ENCODE measurements at places on chromosomes 3 and 15.

GRCh38 chr3:50674349-50675178, at the start of gene DOCK3:
Gene DOCK3 (plus strand): TSS chr3:50674927. CDS start chr3:50675264, 337 bp downstream.
- DNase-seq = peak; percentile 50

GRCh38 chr3:13023235-13023970, 49.8 kb downstream of the IQSEC1 start:
- peak; percentile 36 for DNase-seq

DNA sequence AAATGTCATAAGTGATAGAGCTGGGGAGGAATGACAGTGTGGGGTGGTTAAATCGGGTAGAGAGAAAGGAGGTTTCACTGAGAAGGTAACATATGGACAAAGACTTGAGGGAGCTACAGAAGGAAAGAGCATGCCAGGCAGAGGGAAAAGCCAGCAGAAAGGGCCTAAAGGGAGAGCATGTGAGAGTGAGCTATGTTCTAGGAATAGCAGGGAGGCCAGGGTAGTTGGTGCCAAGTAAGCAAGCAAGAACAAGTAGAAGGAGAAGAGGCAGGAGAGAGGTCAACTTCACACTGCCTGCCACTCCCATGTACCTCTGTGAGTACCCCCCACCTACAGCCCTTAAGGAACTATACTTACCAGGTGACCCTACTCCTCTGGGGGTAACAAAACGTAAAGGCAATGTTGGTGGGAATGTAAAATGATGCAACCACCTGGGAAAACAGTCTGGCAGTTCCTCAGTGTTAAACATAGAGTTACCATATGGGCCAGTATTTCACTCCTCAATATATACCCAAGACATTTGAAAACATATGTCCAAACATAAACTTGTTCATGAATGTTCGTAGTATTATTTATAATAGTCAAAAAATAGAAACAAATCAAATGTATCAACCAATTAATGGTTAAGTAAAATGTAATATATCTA, 67.6 kb downstream of the SFMBT1 start:
- peak; percentile 32 for DNase-seq

DNA sequence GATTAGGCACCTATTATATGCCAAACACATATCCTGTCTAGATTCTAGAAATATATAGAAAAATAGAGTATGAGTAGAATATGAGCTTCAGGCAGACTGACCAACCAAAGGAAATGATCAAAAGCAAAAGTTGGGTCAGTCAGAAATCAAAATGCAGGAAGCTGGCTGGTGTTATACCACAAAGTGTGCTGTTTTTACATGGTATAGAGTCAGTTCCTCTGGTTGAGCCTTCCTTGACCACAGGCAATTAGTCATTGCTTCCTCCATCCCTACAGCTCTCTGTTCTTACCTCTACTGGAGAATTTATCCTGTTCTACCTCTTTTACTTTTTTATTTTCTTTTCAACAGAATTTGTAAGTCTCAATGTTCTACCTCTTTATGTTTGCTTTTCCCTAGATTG, 149.8 kb downstream of the TMCO5A start:
- DNase-seq = peak; percentile 61

- DNase-seq = no peak
Observed at GRCh38 chr3:8985411-8985831, 22.1 kb upstream of the RAD18 start.

DNA sequence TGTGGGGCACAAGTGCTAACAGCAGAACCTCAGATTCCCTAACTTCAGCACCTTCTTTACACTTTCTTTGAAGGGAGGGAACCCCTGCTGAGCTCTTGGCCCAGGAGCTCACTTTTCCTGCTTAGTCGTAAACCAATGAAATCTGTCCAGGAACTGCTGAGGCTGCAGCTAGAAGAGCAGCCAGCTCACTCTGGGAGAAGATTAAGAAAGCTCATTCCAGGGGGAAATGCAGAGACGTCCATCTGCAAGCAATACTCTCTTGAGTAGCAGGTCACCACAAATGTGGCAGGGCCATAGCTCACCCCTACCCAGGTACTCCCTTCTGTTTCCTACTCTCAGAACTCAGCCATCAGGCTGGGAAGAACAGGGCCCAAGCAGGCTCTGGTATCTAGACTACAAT, 103.3 kb downstream of the WDR76 start:
- peak; percentile 86 for DNase-seq

GRCh38 chr3:8156138-8156537, 345.5 kb upstream of the LMCD1 start:
- no peak for DNase-seq

Measured in choroid plexus epithelial cell (primary cell).